ENCODE measurements at places on chromosomes 2 and 18.

- no peak for DNase-seq
Observed at GRCh38 chr2:67462738-67463496, 65.8 kb downstream of the ETAA1 start.

- DNase-seq: no peak
Observed at GRCh38 chr2:219396863-219397457, 9.2 kb upstream of the DNPEP start.

DNA sequence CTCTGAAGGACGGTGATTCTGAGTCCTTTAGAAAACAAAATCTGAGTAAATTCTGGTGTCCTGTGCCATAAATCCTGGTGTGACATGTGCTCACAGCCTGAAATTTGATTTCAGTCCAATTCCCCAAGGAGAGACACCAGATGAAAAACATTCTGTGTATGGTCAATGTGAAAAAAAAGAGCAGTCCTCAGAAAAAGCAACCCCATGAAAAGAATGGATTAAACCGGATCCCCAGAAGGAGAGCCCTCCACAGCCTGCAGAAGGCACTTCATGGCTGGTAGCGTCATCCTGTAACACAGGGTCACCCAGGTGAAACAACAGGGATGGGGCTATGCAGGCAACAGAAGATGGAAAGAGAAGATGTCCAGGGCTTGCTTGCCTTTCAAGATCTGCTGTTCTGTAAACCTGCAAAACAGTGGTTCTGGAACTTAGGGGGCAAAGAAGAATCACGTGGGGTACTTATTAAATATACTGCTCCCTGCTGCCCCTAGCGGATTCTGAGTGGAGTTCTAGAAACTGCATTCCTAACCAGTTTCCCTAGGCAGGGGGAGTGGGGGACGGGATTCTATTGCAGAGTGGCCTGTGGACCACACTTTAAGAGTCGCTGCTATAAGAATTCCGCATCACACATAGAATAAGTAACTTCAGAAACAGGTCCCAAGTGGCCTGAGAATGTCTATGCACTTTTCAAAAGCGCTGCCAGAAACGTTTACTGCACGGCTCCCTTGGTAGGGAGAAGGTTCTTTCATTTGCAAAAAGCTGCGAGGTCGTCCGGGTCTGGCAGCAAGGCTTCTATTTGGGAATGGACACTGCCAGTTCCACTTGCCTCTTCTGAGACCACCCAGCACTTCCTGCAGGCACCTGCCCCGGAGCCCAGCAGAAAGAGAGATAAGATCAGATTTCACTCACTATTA lies 118.9 kb upstream of the ARL5A start:
- no peak for DNase-seq

DNA sequence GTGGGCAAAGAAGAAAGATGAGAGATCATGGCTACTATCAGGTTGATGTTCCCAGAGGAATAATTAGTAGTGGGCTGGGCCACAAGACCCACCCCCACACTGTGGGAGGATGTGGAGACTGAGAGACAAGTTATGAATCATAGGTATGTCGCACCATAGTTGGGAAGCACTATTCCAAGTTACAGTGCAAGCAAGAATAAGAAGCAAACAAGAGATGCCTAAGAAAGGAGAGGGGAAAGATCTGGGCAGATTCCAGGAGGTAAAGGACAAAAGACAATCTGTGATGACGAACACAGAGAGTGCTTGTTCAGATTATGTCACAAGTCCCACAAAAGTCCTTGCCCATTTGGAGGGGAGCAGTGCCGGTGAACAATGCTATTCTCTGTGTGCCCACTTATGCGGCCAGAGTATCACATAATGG lies 56.6 kb downstream of the FAM228A start:
- no peak for DNase-seq

- DNase-seq: no peak
Observed at GRCh38 chr2:211347328-211347727, 790.9 kb downstream of the CPS1 start.

GRCh38 chr2:168852481-168852880 lies 37.7 kb downstream of the SPC25 start:
- DNase-seq: no peak

- no peak for DNase-seq
Observed at GRCh38 chr18:75863696-75864095, 436.2 kb upstream of the SMIM21 start.

DNA sequence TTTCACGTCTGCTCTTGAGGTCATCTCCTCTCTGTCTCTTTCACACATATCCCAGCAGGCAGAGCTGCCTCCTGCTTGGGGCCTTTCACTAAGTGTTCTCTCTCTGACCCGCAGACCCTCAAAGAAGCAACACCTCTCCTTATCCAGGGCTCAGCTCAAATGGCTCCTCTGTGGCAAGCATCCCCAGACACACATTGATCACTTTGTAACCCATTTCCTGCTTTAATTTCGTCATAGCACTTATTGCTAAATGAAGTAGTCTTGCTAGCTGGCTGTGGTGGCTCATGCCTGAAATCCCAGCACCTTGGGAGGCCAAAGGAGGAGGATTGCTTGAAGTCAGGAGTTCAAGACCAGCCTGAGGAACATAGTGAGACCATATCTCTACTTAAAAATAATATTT lies 41.4 kb downstream of the SGPP2 start:
- DNase-seq: no peak

GRCh38 chr2:150619607-150620330 lies 132.3 kb upstream of the RND3 start:
- no peak for DNase-seq

GRCh38 chr2:229313591-229313990 lies 42.5 kb upstream of the PID1 start:
- DNase-seq: no peak

DNA sequence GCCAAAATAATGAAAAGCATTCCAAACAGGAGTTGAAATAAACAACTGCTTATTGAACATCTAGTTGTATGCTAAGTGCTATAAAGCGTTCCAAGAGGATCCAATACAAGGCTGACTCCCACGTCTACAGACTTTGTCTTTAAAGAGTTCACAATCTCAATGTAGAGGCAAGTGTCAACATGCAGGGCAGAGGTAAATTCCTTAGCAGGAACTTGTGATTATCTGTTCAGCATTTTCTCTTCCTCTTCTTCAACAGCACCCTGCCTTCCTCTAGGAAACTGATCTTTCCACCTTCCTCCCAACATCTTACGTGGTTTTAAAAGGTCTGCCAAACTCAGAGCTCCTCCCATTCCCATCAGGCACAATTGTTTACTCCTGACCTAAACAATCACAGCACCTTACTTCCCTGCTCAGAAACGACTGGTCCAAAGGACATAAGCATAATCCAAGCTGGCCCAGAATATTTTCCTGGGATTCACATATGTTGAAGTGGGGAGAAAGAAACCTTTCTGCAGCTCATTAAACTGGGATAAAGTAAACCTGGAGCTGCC lies 83.9 kb downstream of the ITSN2 start:
- no peak for DNase-seq

GRCh38 chr2:236970656-236971010 lies 115.1 kb upstream of the COPS8 start:
- DNase-seq: no peak

GRCh38 chr2:63613391-63613901 lies 24.7 kb downstream of the MDH1 start:
- DNase-seq: no peak

GRCh38 chr2:170332676-170333402 lies 154.9 kb downstream of the MYO3B start:
- DNase-seq: no peak

- DNase-seq: no peak
Observed at GRCh38 chr2:72024451-72025175, 123.0 kb downstream of the CYP26B1 start.

DNA sequence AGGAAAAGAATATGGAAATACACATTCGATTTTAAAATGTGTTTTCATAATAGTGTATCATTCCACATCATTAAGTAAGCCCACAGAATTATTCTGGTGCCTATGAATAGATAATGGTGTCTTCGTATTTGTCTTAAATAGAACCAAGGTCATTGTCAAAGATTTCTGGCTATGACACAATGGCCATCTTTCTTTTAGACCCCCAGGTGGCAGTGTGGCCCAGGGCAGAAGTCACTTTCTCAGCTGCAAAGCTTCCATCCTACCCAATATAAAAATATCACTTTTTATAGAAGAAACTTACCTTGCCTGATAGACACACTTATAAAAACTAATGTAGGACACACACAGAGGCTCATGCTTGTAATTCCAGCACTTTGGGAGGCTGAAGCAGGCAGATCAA lies 57.5 kb downstream of the ZRANB3 start:
- no peak for DNase-seq

DNA sequence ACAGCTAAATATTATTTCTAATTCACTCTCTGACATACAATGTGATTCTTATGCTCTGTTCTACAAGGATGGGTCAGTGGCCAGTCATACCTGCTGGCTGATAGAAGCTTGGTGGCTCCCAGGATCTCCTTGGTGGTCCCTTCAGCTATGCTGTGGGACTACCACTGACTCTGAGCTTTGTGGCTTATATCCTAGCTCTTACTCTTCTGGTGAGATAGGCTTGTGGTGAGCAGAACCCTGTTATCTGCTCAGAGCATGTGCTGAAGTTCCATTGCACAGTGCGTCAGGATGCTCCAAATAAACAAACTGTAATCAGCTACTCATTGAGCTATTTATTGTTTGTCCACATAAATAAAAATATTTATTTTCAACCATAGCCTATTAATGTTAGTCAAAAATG lies 51.7 kb downstream of the MFSD6 start:
- no peak for DNase-seq

GRCh38 chr2:141259683-141260082 lies 871.1 kb downstream of the LRP1B start:
- DNase-seq: no peak

DNA sequence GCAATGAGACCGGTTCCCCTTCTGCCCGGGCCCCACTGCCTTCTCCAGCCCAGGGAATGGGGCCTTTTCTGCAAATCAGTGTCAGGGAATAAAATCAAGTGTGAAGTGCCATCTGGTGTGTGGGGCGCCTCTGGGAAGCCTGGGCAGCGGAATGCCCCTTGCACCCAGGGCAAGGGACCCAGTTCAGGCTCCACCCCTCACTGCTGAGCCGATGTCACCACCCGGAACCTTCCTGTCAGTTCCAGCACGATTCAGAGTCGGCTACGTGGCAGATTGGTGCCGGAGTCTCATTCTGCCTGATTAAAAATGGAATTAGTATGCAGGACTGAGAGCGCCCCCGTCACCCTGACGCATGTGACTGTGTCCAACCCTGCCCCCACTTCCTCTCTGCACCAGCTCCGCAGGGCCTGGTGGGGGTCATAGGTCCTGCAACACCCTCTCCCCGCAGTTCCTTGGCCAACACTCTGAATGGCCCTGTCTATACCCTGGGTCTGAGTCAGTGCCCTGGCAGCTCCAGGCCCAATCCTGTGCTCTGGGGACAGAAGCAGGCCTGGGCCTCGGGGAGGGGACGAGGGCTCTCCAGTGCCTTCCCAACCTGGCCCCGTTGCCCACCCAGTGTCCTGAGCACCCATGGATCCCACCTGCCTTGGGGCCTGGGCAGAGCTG lies 8.2 kb upstream of the ALPI start:
- no peak for DNase-seq

DNA sequence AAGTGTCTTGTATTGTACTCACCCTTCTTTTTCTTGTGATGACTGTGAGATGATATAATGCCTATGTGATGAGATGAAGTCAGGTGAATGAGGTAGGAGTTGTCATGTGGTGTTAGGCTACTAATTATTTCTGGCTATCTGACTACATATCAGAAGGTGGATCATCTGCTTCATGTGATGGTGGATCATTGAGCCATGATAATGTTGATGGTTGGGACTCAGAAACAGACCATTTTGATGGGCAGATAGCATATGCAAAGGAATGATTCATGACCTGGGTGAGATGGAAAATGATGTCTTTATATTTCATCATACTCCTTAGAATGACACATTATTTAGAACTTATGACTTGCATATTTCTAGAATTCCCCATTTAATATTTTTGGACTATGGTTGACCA lies 19.5 kb downstream of the ANKRD30B start:
- no peak for DNase-seq

- no peak for DNase-seq
Observed at GRCh38 chr2:208315081-208315788, 49.2 kb downstream of the PIKFYVE start.

- no peak for DNase-seq
Observed at GRCh38 chr2:169301596-169302335, 60.6 kb downstream of the LRP2 start.

DNA sequence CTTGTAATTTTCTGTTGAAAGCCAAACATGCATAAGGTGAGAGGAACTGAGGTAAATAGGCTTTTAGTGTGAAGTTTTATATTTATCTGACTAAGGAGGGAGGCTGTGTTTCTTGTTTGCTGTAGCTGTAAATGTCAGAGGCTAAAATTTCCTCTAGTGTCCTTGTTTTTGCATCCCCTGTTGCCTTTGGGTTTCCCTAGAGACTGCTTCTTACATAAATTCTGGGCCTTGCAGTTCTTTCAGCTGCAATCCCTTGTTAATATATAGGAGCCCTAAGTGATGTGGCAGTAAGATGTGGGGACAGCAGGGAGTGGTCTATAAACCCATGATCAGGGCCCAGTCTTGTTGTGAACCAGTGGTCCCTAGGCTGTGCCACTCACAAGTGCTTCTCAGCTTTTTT lies 7.5 kb upstream of the IMP4 start:
- no peak for DNase-seq

DNA sequence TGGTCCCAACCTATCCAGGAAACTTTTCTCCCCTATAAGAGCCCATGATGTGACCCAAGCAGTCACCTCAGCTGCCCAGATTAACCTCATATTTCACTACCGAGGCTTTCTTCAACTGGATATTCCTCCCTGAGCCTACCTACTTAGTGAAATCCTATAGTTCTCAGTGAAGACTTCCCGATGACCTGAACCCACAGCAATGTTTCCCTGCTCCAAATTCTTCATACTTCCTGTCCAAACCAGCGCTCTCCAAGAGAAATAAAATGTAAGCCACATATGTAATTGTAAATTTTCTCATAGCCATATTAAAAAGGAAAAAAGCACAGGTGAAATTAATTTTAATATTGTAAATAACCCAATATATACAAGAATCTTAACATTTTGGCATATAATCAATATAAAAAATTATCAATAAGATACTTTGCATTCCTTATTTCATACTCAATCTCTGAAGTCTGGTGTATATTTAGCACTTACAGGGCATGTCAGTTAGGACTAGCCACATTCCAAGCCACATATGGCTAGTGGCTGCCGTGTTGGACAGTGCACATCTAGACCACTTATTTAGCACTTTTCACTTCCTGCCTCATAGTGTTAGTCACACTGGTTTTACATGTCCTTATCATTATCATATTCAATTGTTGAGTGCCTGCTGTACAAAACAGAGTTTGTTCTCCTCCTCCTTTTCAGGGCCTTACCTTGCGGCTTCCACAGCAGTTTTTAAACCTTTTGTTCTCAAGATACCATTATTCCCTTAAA lies 1.9 kb upstream of the STAT4 start:
- no peak for DNase-seq

DNA sequence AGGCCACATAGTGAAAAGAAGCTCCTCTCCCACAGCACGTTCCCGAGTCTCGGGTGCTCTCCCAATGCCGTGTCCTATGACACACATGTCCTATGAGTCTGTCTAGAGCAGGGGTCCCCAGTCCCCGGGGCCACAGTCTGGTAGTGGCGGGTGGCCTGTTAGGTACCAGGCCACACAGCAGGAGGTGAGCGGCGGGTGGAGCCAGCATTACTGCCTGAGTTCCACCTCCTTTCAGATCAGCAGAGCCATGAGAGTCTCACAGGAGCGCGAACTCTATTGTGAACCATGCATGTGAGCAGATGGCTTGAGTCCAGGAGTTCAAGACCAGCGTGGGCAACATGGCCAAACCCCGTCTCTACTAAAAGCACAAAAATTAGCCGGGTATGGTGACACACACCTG lies 112.6 kb downstream of the ZBTB7C start:
- no peak for DNase-seq

Data from activated CD4-positive, CD25-positive, alpha-beta regulatory T cell treated with anti-CD3 and anti-CD28 coated beads, Interleukin-2, amount 50 U/mL, for 72 hours (primary cell).